Mesenchymal stem cell (in vitro differentiated cells and primary cell): ENCODE measurements at places on chromosomes 5 and 9.

DNA sequence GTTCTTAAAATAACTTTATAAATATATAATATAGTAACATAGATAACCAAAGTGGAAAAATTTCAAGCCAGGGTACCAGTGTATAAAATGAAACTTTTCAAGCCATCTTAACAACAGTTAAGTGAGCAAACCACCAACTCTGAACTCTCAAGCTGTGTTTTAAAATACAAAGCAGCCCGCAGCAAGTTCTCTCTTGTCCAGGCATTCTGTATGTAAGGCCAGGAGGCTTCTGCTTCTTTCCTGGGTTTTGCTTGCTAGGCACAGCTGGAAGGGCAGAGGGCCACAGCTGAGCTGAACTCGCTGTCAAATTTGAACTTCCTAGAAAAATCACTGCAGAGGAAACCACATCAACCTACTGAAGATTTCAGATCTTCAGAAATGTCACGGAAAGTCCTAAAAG lies 6.8 kb upstream of the CTNNAL1 start:
- H3K27me3 ChIP-seq, result no peaks in the 10 kb centered on the region
- H3K4me1 ChIP-seq, result peaks cover 4% of the 10 kb centered on the region
- no peak overlapping the region for H3K4me3 ChIP-seq
- H3K36me3 ChIP-seq, result peaks cover 19% of the 10 kb centered on the region
- no peak for DNase-seq

DNA sequence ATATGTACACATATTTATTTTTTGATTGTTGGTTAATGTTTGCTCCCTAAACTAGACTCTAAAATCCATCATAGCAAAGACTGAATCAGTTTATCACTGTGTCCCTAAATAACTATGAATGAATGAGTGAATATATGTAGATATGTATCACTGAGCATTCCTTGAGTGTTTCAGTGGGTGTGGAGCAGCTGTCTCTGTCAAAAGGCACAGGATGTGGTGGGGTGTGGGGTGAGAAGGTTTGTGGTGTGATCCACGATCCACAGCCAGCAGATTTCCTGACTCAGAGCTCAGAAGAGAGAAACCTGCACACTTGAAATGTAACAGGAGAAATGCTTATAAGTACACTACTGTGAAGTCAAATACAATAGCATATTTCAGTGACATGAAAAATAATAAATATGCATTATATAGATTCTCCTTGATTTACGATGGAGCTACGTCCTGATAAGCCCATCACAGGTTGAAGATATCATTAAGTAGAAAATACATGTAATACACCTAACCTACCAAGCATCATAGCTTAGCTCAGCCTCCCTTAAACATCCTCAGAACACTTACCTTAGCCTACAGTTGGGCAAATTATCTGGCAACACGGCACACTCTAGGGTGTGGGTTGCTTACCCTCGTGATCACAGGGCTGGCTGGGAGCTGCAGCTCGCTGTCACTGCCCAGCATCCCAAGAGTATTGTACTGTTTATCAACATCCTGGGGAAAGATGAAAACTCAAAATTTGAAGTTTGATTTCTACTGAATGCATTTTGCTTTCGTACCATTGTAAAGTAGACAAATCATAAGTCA lies 287.0 kb downstream of the GAS1 start:
- H3K27me3 ChIP-seq, result no peaks in the 10 kb centered on the region
- DNase-seq, result no peak
- H3K36me3 ChIP-seq, result no peaks in the 10 kb centered on the region
- no peak overlapping the region for H3K27ac ChIP-seq

- H3K4me3 ChIP-seq, result no peak overlapping the region
- H3K36me3 ChIP-seq, result no peaks in the 10 kb centered on the region
- no peak overlapping the region for H3K27ac ChIP-seq
- no peak for DNase-seq
These were observed 24.1 kb upstream of the TRMT10B start for GRCh38 chr9:37729499-37729898.

- no peak for DNase-seq
- H3K27ac ChIP-seq, result no peak overlapping the region
- peaks cover 41% of the 10 kb centered on the region for H3K36me3 ChIP-seq
- no peaks in the 10 kb centered on the region for H3K27me3 ChIP-seq
- peaks cover 13% of the 10 kb centered on the region for H3K4me1 ChIP-seq
These were observed 5.7 kb downstream of the QSOX2 start for GRCh38 chr9:136239983-136240330.

DNA sequence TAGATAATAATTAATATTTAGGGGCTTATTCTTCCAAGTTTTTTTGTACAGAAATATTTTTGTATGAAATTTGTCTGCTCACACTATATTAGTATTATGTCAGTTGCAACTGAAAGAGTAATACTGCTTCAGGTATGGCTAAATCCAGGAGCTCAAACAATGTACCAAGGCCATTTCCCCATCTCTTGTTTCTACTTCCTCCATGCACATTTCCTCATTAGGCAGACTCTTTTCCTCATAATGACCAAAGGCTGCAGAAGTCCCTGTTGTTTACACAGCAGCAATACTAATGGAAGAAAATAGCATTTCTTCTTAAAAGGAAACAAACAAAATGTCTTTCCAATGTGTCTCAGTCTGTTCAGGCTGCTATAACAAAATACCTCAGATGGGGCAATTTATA lies 9.2 kb upstream of the OTULINL start:
- H3K4me3 ChIP-seq, result no peak overlapping the region
- H3K27me3 ChIP-seq, result peaks cover 5% of the 10 kb centered on the region
- no peak for DNase-seq
- H3K4me1 ChIP-seq, result no peaks in the 10 kb centered on the region
- no peak overlapping the region for H3K27ac ChIP-seq

- DNase-seq, result peak; percentile 90
- H3K27ac ChIP-seq, result peak overlapping the region; percentile 37
- peaks cover 38% of the 10 kb centered on the region for H3K27me3 ChIP-seq
- H3K4me3 ChIP-seq, result no peak overlapping the region
- peaks cover 8% of the 10 kb centered on the region for H3K4me1 ChIP-seq
These were observed 9.9 kb upstream of the FBP2 start for GRCh38 chr9:94603259-94604160.

GRCh38 chr5:55841976-55842375 lies 9.2 kb upstream of the IL31RA start:
- H3K27ac ChIP-seq, result no peak overlapping the region
- DNase-seq, result no peak
- H3K4me3 ChIP-seq, result no peak overlapping the region
- H3K27me3 ChIP-seq, result no peaks in the 10 kb centered on the region

- no peak for DNase-seq
- H3K27me3 ChIP-seq, result no peaks in the 10 kb centered on the region
- H3K4me3 ChIP-seq, result no peak overlapping the region
These were observed 246.7 kb upstream of the TRPM3 start for GRCh38 chr9:71368157-71368556.

- H3K27me3 ChIP-seq, result peaks cover 38% of the 10 kb centered on the region
- H3K27ac ChIP-seq, result no peak overlapping the region
- H3K4me3 ChIP-seq, result no peak overlapping the region
- H3K36me3 ChIP-seq, result no peaks in the 10 kb centered on the region
These were observed 178.5 kb upstream of the MSX2 start for GRCh38 chr5:174545926-174546325.

DNA sequence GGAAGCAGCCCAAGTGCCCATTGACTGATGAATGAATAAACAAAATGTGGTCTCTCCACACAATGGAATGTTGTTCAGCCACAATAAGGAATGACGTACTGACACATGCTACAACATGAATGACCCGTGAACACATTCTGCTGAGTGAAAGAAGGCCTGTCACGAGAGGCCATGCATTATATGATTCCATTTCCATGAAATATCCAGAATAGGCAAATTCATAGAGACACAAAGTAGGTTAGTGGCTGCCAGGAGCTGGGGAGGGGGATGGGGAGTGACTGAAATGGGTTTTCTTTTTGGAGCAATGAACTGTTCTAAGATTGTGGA lies 41.4 kb downstream of the BICD2 start:
- H3K4me3 ChIP-seq, result no peak overlapping the region
- peaks cover 20% of the 10 kb centered on the region for H3K4me1 ChIP-seq
- H3K27me3 ChIP-seq, result no peaks in the 10 kb centered on the region

DNA sequence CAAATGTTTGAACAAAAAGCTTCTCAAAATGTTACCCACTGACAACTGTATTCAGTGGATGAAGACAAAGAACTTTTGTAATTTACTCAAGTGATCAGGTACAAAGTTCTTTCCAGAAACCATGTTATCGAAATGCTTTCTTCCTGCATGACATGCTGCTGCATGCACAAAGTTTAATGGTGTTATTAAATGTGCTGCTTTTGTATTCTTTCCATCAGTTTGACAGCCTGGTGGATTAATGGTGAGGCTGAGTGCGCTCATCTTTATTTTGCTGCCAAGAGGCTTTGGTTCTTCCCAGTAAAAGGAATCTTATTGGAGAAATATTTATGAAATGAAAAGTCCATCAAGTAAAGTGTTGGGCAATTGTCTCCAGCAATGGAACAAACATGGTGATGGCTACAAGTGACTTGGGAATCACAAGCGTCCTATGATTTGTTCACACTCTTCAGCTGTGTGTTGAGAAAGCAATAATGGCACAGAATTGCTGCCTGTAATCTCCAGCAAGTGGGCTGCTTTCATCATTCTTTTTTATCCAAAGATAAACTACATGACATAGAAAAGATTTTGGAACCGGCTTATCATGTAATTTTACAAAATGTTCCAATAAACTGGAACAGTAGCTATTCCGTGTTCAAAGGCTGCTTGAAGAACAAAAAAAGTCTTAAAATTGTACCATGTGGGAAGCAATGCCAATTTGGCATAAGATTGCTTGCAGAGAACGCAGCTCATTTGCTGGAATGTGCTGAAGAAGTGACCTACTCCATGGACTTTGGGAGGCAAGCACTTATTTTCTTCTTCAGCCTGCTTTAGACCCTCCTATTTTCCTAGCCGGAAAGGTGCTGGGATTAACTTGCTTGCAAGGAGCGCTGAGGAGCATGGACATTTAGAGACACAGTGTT lies 153.1 kb downstream of the HSD17B3 start:
- H3K36me3 ChIP-seq, result no peaks in the 10 kb centered on the region
- DNase-seq, result no peak
- H3K4me1 ChIP-seq, result no peaks in the 10 kb centered on the region
- H3K27me3 ChIP-seq, result peaks cover 20% of the 10 kb centered on the region
